A549 treated with ZK216348 at 1 μM for 4 hours (cell line): ENCODE measurements at places on chromosomes 5 and 9. TPM values are rescaled to one million over a fixed set of nuclear protein-coding genes. Genes with fewer than 3 reads are reported as not detected.

Gene PCDHB8
- total RNA-seq = 0.20 to 0.40 TPM (median 0.37 TPM) in 4 of 5 replicates, not detected in the other

Gene ENTR1
- total RNA-seq = 64.7 to 79.8 TPM (median 73.9 TPM) in 5 replicates

Gene SLC34A1
- not detected in 5 replicates for total RNA-seq

Gene PTPRD
- total RNA-seq = 0.15 to 0.55 TPM (median 0.40 TPM) in 5 replicates

Gene FAM114A2
- total RNA-seq = 10.2 to 13.1 TPM (median 11.4 TPM) in 5 replicates

Gene ADAMTS16
- 1.3 to 2.3 TPM (median 1.4 TPM) in 5 replicates for total RNA-seq

Gene IL3
- not detected in 5 replicates for total RNA-seq

Gene KIF24
- 2.9 to 4.5 TPM (median 3.6 TPM) in 5 replicates for total RNA-seq

Gene ANXA2R
- total RNA-seq = 1.9 to 3.9 TPM (median 3.2 TPM) in 5 replicates
